ENCODE measurements at places on chromosomes 7 and 10.

DNA sequence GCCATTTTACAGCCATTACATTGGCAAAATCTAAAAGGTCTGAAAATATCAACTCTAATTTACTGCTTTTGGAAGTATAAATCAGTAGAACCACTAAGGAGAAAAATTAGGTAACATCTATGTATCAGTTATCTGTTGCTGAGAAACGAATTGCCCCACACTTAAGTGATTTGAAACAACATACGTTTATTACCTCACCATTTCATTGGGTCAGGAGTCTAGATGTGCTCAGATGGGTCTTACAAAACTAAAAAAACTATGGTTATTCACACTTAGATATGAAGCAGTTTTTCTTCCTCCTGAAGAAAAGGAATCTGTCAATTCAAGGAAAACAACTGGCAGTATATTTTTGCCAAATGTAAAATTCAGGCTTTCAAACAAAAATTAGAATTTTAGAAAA lies 80.1 kb upstream of the APBB1IP start:
- no peak for DNase-seq

- DNase-seq: no peak
Observed at GRCh38 chr10:27245836-27246235, 5.2 kb upstream of the ACBD5 start.

DNA sequence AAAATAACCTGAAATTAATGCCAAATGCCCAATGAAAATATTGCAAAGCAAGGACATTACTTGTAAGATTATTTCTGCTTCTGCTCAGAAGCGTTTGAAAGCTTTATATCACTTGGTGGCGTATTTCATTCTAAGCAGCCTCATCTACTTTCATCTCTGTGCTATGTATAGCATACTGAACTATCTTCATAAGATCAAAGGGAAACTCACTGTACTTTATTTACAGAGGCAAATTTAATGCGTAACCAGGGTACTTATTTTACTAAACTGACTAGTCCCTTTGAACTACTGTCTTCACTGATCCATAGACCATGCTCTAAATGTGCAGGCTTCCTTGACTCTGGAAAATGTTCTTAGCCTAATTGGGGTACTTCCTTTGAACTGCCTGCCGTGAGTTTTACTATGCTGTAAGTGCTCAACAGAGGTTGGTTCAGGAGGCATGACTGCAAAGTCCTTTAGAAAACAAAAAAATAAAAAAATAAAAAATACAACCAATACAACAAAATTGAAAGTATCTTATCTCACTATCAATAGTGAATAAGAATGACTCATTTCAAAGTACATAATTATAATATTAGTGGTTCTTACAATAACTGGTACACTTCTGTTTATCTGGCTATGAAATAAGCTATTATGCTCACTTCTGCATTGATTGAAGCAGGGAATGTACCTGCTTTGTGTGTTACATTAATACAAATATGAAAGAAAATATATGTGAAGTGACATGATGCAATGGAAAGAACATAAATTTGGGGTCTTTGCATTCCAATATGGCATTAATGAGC lies 41.0 kb upstream of the TSPAN12 start:
- DNase-seq: no peak

GRCh38 chr7:1948301-1948796 lies 278.3 kb downstream of the ELFN1 start:
- no peak for DNase-seq

GRCh38 chr10:588246-589165 lies 101.0 kb downstream of the DIP2C start:
- DNase-seq: no peak
